Jurkat, Clone E6-1 (cell line): ENCODE measurements at places on chromosomes 2 and 18.

DNA sequence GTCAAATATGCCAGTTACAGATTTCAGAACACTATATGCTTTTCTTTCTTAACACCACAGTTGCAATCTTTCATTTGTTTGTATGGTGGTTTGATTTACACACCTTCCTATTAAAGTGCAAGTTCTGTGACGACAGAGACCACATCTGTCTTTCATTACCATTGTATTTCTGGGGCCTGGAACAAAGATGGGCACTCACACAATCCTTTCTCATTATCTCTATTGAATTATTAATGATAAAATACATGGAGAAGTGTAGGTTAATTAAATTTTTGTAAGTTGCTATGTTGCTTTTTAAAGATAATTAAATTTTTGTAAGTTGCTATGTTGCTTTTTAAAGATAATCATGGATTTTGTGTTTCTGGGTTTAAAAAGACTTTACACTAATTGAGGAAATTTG lies 79.9 kb downstream of the KCTD18 start:
- DNase-seq = no peak

GRCh38 chr2:59988341-59988740 lies 565.1 kb downstream of the BCL11A start:
- DNase-seq = no peak

DNA sequence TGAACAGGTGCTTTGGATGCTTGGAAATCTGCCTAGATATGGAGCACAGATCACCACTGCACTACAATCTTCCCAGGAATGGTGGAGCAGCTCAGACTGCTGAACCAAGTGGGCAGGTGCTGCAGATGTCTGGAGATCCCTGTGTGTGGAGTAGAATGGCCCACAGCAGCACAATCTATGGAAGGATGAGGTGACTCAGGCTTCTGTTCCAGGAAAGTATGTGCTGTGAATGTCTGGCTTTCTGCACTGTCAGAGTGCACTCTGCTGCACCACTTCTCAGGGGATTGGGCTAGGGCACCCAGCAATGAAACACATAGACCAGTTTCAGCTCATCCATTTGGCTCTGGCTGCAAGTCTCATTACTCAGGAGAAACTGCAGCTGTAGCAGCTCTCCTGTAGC lies 865.4 kb upstream of the NXPH2 start:
- DNase-seq = no peak

DNA sequence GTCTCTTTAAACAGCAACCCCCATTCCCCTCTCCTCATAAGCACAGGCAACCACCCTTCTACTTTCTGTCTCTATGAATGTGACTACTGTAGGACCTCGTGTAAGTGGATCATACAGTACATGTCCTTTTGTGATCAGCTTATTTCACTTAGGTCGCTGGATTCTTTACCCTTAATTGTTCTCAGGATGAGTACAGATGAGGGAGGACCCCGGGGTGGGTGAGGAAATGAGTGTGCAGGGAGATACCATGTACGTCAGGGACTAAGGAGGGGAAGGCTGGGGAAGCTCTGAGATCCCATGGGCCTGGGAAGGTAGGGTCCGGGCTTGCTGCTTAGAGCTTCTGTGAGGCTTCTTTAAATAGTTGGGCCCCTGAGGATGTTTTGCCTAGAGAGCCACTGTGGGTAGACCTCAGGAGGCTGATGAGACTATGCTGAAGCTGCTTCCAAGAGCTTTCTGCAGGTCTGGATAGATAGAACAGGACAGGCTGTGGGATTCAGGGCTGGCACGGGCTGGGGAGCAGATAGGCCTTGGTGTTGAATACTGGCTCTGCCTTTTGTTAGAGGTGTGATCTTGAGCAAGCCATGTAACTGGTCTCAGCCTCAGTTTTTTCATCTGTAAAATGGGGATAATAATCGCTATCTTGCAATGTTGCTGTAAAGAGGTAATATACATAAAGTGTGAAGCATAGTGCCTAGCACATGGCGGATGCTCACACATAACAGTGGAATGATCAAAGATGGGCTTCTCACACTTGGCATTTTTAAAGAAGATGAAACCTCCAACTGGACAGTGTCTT lies 155.3 kb downstream of the PRKCE start:
- no peak for DNase-seq

DNA sequence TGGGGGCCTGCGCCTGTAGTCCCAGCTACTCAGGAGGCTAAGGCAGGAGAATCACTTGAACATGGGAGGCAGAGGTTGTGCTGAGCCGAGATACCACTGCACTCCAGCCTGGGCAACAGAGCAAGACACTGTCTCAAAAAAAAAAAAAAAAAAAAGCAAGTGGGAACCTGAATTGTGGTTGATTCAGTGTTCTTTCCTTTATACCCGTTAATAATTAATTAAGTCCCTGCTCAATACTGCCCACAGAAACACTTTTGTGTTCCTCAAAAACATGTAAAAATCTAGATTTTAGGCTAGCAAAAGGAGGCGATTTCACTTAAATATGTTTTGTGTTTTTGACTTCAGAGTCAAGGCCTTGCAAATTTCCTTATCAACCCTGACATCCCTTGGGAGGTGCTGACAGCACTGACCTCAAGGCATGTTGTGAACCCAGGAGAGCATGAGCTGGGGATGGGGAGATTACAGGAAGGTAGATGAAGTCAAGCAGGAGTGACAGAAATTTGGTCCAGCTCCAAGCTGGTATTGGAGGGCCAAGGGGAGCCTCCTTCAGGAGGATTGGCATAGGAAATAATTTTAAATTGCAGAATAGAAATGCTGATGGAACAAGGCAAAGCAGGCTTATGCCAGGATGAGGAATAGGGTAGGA lies 89.0 kb upstream of the PNPT1 start:
- DNase-seq = no peak

GRCh38 chr2:239519089-239519920 lies 118.5 kb upstream of the HDAC4 start:
- DNase-seq = peak; percentile 51

DNA sequence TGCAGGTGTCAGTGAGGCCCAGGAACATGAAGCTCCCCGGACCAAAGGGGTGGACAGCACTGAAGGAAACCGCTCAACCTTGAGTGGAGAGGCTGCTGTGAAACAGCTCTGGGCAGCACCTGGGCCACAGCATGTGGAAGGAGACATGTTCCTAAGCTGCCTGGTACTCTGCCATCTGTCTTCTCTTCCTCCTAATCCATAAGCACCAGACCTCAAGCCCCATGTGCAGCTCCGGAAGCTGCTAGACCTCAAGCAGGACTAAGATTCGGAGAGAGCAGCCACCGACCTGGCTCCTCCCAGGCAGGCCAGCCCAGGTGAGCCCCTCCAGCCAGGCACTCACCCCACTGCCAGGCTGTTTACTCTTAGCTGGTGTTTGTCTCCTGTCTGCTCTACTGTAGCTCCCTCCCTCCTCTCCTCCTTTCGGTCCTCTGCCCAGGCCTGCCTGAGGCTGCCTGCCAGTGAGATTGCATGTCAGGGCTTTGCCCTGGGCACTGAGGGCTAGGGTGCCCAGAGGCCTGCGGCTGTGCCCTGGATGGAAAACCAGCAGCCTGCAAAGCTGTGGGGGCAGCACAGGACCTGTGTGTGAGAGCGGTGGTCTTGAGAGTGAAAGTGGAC lies 53.7 kb downstream of the BCL11A start:
- no peak for DNase-seq

- DNase-seq = no peak
Observed at GRCh38 chr2:56960581-56960980, 776.8 kb downstream of the CCDC85A start.

GRCh38 chr2:177164584-177165052 lies 48.0 kb upstream of the HNRNPA3 start:
- DNase-seq = peak; percentile 69

DNA sequence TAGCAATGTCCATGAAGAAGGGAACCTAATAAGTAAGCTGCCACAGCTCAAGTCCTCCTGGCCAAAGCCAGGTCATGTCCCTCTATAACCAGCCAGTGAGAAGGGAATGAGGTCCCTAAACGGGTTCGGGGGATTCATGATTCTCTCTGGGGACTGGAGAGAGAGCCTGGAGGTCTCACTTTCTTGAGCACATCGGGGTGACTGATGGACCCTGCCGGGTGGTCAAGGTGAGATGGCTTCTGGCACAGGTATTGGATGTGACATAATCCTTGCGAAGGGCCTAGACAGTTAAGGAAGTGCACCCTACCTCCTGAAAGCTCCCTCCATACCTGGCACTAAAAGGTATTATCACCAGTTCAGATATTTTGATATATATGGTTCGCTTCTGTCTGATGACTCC lies 45.7 kb downstream of the HRH4 start:
- DNase-seq = no peak

- no peak for DNase-seq
Observed at GRCh38 chr18:5673616-5674015, 129.8 kb upstream of the EPB41L3 start.

DNA sequence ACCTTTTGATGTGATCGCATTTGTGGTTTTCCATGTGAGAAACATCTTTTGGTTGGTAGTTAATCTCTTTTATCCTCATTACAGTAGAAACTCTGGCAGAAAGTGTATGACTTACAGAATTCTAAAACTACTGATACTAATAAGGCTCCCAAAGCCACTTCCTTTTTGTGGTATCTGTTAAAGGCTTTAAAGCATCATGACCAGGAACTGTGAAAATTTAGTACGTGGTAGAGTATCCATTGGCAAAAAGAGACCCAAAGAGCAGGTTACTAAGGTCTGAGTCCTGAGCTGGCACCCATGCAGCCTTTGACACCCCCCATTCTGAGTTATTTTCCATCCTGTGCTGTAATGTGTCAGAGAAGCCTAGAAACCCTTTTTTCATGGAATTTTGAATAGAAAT lies 94.5 kb downstream of the DPP4 start:
- DNase-seq = no peak

- DNase-seq = no peak
Observed at GRCh38 chr2:42826231-42826630, 33.8 kb upstream of the HAAO start.

- no peak for DNase-seq
Observed at GRCh38 chr2:84454581-84454980, 4.5 kb downstream of the SUCLG1 start.

DNA sequence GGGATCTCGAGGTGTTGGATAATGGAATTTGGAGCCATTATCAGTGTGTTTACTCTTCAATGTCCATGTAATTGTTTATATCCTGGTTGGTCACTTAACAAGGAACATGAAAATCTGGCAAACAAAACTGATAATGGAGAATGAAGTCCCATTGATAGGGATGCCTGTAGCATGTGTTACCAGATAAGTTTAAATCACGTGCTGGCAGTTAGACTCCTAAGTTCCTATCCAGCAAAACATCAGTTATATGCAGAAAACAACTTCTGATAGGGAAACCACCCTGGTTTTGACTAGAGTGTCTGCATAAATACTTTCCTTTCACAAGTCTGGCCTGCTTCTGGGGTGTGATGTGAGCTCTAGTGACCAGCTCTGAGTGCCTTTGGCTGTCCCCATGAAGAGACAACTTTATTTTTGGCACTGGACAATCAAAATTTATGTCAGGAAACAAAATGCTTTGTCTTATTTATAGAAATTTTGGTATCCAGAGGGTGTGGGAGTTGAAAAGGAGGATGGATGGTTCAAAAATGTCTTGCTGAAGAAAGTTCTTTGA lies 82.0 kb downstream of the FHOD3 start:
- no peak for DNase-seq
